ENCODE measurements at places on chromosomes 1 and 21.

- DNase-seq: no peak
These were observed 122.1 kb upstream of the KAZN start for GRCh38 chr1:14476170-14476955.

- DNase-seq: peak; percentile 3
These were observed 114.8 kb upstream of the PTGFR start for GRCh38 chr1:78375996-78376395.

DNA sequence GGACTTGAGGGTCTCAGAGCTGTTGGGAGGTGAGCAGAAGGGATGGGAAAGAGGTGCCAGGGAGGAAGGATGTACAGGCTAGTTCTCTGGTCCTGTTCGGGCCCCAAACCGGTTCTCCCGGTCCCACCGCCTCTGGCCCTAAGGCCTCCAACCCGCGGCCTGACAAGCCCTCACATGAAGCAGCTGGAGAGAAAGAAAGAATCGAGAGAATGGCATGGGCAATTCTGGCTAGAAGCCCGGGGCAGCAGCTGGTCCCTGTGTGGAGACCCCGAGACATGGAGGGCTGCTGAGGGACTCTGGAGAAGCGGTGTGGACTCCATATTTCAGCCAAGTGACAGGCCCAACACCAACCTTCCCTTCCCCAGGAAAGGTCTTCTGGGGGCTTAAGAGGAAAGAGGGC is 730 bp downstream of the CDC42SE1 start:
- peak; percentile 17 for DNase-seq

DNA sequence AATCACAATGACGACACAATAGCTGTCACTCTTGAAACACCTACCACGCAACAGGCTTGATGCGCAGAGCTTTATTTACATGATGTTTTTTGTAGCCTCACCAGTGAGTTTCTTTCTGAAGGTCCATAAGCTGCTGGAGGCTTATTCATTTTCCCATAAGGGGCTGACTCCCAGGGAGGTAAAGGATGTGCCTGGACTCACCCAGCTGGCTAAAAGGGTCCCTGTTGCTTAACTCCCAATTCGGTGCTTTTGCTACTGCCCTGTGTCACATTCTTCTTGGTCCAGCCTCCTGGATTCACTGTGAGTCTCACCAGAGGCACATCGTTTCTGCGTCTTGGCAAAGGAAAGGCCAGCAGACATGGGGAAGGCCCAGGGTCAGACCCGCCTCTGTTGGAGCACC is 44.6 kb upstream of the OLIG2 start:
- no peak for DNase-seq

DNA sequence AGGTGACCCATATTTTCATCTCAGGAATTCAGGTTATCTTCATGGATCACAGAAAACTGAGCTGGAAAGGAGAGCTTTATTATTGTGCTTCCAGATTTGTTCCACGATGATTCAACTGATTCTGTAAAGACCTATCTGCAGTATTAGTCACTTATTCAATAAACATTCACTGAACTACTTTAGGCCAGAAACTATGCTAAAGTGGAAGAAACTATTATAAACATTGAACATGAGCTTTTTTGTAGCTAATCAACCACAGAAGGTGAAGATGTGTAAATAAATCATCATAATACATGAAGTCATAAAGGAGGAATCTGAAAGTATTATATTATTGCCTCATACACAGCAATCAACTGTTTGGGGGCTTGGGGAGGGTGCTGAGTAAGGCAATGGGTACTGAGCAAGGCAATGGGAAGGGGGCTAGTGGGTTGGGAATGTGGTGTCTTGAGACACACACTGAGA is 30.6 kb upstream of the EXO1 start:
- peak; percentile 43 for DNase-seq

GRCh38 chr21:18244671-18245463 is at the start of gene CHODL:
Gene CHODL (plus strand): TSS chr21:18244833. CDS start chr21:18245224, 391 bp downstream.
- DNase-seq: peak; percentile 47

DNA sequence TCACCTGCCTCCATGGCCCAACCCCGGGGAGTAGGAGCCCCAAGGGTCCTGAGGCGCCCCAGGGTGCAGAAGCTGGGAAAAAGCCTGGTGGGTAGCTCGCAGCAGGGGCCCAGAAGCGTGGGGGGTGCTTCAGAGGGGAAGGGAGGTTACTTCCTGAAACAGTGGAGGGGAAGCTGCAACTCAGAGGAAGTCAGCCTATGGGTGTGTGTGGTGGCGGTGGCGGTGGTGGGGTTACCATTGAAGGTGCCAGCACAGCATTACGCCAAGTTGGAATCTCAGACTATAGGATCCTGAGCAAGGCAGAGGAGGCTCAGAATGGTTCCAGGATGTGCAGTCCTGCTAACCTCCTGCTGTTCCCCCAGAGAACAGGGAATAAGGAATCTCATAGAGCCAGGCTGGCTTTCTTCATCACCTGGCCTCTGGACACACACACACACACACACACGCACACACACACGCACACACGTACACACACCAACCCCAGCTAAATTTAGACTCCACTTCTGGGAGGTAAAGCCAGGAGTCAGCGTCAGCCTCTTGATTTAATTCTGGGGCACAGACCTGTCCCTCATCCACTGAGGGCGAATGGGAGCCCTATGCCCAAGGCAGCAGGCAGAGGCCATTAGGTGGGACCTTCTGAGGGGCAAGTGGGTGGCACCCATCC is 1.3 kb downstream of the DENND4B start:
- no peak for DNase-seq

DNA sequence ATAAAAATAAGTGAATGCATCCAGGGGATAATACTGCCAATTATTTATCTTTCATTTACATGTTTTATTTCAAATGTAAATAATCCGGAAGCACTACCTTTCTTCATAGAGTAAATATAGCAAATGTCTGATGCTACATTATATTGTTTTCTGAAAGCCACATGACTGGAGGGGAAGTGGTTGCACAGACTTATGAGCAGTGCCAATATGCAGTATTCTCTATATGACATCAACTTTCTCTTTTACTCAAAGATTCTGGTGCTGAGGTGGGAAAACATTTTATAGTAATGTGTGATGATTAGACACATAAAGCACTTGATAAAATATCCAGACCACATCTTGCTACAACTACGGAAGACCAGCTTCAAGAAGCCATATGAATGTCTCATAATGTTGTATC is 314.7 kb downstream of the NEGR1 start:
- no peak for DNase-seq

- DNase-seq: no peak
These were observed 79.6 kb downstream of the NKAIN1 start for GRCh38 chr1:31159869-31160611.

- no peak for DNase-seq
These were observed 41.7 kb downstream of the ZNF691 start for GRCh38 chr1:42888013-42888633.
